ENCODE measurements at places on chromosomes 7 and 10.

GRCh38 chr7:100093054-100093453, 4.3 kb downstream of the COPS6 start:
- no peak for DNase-seq

GRCh38 chr10:92490387-92490786, 83.5 kb downstream of the IDE start:
- no peak for DNase-seq

- DNase-seq = no peak
Observed at GRCh38 chr7:155090684-155091083, 20.6 kb downstream of the HTR5A start.

DNA sequence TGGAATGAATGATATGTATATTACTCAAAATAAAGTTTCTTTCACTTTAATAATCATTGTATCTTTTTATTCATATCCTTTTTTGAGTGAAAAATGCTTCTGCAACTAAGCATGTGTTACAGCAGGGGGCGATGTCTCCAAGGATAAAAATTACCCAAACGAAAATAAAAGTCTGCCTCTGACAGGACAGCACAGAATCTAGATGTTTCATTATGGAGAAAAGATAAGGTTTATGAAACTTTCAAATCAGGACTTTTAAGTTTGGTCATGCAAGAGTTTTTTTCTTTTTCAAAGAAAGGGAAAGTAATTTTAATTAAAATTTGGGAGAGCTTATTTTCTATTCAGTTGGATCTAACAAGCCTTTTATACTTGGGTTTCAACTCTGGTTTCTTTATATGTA, 48.4 kb downstream of the TES start:
- DNase-seq = peak; percentile 31

GRCh38 chr7:24899905-24900304, 80.1 kb downstream of the OSBPL3 start:
- DNase-seq = no peak

GRCh38 chr10:76447578-76447977, 1016.2 kb downstream of the LRMDA start:
- no peak for DNase-seq

GRCh38 chr7:82164410-82164809, 279.2 kb downstream of the CACNA2D1 start:
- no peak for DNase-seq

DNA sequence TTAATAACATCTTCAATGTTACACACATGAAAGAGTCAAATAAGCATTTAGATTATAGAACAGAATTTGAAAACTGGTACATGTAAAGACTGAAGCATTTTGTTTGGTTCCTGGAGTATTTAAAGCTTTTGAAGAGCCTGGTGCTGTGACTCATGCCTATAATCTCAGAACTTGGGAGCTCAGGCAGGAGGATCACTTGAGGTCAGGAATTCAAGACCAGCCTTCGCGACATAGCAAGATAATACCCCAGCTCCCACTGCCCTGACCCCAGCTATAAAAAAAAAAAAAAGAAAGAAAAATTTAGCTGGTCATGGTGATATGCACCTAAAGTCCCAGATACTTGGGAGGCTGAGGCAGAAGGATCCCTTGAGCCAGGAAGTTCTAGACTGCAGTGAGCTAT, 87.8 kb downstream of the HDAC9 start:
- no peak for DNase-seq

- DNase-seq = no peak
Observed at GRCh38 chr7:74407958-74408357, 45.7 kb upstream of the GTF2IRD1 start.

DNA sequence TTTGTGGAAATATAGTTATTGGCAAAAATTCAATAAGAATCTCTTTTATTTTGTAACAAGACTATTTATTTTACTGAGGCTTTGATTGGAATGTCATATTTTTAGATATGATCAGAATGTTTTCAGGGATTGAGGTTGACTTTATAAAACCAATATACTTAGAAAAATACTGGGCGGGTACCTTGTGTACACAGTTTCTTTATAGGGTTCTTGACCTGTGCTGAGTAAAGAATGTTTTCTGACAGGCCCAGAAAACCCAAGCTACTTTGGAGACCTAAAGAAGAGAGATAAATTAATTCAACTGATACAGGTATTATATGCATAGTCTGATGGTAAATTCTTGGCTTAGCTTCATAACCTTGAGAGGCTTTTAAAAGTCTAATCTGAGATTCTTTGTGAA, 23.9 kb upstream of the SPAM1 start:
- no peak for DNase-seq

DNA sequence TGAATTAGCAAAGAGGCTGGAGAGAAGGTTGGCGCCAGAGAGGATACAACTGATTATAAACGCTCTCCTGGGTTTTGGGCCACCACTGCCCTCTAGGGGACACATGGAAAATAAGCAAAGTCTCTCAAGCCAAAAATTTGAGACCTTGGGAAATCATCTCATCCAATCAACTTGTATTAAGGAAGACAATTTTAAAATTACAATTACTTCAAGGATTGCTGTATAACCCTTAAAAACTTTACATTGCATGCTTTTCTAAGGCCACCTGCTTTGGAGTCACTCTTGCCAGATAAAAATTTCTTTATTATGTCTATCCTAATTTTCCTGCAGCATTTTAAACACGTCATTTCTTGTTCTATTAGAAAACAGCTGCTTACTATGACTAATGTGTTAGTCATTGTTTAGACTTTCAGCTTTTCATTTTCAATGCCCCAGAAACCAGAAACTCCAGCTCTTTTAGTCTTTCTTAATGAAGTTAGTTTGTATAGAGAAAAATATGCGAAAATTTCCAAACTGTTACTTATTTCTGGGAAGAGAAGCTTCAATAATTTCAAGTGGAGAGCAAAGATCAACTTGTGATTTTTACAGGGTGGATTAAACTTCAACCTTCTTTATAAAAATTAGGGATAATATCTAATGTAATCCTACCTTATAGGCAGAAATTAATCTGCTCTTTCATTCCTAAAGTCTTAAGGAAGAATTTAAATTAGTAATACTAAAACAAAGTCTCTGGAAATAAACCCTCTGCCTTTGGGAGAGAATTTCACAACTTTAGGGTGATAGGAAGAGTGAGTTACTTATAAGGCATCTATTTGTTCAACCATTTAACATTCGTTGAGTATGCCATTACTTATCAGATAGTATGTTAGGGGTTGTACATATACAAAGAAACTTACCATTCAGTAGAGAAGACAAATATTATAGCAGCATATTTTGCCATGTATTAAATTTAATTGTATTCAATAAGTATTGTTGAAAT, 20.6 kb upstream of the RHOBTB1 start:
- DNase-seq = peak; percentile 76

- no peak for DNase-seq
Observed at GRCh38 chr10:95297402-95297801, 6.6 kb upstream of the PDLIM1 start.

GRCh38 chr10:102927311-102928010, 9.4 kb downstream of the CNNM2 start:
- no peak for DNase-seq

DNA sequence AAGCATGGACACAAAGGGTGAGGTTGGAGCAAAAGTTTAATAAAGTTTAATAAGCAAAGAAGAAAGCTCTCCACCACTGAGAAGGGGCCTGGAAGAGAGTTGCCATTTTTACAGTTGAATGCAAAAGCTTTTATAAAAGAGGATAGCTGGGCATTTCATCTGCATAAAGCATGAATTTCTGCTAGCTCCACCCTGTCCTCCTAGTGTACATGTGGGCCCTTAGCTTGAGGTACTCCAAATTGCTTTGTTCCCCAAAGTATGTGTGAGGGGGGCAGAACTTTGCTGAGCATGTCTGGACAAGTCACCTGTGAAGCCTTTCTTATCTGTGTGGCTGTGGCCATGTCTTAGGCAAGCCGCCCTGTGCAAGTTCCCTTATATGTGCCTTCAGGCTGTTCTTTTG, 22.6 kb upstream of the CROT start:
- no peak for DNase-seq

DNA sequence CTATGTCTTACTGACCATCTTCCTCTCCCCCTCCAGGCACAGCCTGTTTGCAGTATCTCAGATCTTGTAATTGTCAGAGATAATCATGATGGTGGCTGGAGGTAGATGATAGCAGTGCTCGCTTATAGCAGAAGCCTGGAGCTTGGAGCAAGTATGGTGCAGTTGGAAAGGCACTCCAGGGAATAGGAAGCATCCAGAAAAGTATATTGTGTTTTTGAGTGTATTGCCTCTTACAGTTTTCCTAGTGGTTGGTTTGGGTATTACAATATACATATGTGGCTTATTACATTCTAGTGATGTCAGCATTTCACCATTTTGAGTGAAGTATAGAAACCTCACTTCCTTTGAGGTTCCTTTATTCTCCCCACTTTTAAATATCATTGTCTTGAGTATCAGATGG, 101.5 kb downstream of the STK31 start:
- no peak for DNase-seq
